ENCODE measurements at places on chromosomes 2 and 18.

- DNase-seq, result no peak
These were observed 278.6 kb downstream of the SLC8A1 start for GRCh38 chr2:40173276-40173675.

DNA sequence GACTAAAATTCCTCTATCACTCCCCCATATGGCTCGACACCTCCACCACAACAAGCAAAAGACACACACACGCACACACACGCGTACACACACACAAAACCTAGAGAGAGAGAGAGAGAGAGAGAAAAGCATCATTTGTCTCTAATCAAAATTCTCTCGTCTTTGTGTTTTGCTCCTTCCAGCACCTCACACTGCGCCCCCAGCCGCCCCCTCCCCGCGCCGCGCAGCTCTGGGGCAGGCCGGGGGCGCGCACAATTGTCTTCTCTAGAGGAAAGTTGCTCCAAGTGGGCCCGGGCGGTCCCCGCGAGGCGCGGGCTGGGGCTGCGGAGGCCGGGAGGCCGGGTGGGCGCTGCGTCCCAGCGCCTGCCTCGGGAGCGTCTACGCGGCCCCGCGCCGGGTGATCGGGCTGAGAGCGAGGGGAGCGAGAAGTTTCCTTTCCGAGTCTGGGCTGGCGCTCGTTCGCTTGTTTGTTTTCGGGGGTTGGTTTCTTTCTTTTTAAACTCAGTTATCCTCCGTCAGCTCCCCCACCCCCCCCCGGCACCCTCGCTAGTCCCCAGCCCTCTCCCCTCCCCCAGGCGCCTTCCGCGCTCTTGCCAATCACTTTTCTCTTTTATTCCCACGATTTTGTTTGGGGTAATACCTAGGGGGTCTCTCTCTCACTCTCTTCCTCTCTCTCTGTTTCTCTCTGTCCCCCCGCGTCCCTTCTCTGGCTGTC lies 4.1 kb downstream of the ZEB2 start:
- DNase-seq, result no peak

DNA sequence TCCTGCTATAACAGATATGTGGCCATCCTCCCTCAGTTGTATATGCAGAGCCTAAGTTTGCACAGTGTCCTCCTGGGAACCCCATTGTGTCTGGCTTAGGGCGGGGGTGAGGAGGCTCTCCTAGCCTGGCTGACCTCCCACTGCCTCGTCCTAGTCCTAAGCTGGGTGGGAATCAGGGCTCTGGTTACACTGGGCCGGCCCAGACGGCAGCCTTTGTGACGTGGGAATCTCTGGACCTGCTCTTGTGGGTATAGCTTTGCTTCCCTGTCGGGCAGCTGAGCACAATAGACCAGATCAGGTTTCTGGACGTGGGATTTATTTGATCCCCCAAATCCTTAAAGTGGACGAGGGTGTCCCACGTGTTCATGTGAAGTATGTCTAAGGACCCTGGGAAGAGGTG lies 2.9 kb downstream of the ACKR3 start:
- DNase-seq, result no peak

DNA sequence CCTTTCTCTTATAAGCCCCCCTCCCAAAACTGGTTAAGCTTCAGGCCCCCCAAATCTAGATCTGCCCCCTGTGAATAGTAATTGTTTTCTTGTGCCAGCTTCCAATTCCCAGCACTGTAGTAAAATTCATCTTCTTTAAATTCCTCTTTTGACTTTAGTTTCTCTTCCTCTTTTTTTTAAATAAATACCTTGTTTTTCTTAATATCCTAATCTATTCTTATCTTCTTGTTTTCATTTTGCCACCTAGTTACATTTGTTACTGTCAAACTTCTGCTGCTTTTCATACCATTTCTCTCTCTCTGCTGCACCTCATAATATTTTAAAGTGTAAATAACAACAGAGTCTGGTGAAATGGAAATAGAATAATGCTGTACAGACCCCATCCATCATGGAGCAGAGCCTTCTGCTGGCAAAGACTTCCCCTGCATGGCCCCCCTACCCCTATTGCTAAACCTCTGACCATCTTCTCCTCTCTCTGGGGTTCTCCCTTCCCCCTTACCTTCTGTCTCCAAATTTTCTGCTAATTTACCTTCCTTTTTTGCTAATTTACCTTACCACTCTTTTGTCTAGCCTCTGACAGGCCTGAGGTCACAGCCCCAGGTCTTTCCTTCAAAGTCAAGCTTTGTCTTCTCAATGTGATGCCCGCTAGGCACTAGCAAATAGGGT lies 94.9 kb upstream of the PAPOLG start:
- DNase-seq, result no peak

GRCh38 chr2:159078443-159078842 lies 110.0 kb downstream of the TANC1 start:
- DNase-seq, result peak; percentile 82

DNA sequence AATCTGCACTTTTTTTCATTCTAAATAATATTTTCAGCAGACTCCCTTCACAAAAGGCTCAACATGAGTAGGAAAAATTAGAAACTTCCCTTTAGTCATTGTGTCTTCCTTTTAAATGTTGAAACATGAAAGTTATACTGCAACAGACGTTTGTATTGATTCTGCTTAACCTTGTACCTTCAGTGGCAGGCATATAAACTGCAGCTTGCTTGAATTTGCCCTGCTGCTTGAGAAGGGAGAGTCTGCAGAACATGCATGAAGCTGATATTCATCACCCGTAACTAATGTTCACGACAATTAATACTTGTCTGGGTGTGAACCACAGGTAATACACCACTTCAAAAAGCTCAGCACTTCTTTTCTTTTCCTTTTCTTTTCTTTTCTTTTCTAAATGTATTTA lies 294.7 kb upstream of the LRP1B start:
- no peak for DNase-seq

GRCh38 chr2:164710837-164711765 lies 89.8 kb upstream of the GRB14 start:
- no peak for DNase-seq
